ENCODE measurements at places on chromosomes 2 and 18.
A peak's percentile ranks its signal among the peaks of the same experiment; 100 is the strongest.

DNA sequence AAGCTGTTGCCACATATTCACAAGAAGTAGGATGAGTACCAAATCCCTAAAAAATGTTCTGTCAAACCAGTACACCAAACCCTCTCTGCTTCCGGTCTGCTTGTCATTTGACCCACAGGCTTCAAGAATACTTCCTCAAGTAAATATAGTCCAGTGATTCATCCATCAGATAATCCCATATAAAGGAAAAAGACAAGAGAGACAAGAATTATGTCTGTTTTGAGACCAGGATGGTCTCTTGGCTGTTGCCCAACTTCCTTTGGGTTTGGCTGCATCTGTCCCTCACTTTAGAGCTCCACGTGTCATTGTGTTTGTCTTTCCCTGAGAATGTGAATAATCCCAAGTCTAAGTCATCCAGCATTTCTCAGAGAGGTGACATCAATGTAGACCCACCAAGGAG lies 91.5 kb upstream of the NRP2 start:
- no peak for DNase-seq

DNA sequence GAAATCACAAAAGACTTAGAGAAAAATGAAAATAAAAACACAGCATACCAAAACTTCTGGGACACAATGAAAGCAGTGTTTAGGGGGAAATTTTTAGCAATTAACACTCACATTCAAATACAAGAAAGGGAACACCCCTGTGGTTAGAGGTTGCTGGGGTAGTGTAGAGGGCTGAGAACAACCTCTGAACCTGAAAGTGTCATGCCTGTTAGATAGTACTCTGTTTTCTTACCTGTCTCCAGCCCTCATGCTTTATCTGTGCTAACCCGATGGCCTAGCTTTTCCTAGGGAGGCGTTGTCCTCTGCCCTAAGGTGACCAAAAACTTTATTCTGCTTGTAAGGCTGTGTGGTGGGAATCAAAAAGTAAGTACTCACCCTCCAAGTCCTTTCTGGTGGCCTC lies 122.6 kb upstream of the OTX1 start:
- no peak for DNase-seq

DNA sequence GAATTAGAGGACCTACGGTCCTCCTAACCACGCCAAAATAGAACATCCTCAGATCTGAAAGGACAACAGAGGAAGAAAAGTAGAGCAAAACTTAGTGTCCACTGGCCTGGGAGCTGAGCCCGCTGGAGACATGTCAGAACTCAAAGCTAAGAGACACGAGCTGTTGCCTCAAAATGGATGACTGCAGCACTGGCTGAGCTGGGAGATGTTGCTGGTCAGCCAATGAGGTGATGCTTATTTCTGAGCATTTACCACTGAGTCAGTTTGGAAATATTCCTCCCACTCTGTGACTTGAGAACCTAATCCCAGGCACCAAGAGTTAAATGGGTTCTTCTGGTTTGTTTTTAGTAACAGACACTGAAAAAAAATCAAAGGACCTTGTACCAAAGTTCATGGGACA lies 32.6 kb downstream of the FBXO15 start:
- no peak for DNase-seq

GRCh38 chr18:76394780-76395476 lies 100.1 kb downstream of the ZNF516 start:
- no peak for DNase-seq

DNA sequence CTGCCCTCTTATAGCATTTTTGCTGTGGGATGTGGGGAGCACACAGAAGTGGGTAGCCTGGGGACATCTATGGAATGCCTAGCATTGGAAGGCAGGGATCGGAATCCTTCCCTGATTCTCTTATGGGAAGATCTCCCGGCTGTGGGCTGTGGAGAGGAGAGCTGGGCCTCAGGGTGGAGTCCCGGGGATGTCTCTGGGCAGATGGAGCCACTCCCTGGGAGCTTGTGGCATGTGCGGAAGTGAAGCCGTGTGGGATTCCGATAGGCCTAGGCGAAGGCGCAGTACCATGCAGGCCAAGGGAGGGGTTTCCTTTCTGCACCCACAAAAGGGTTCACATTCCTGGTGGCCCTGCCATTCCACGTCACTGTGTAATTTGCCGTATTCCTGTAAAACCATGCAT lies 87.9 kb downstream of the GLI2 start:
- DNase-seq: no peak

GRCh38 chr2:33848486-33848885 lies 249.4 kb upstream of the FAM98A start:
- DNase-seq: no peak

DNA sequence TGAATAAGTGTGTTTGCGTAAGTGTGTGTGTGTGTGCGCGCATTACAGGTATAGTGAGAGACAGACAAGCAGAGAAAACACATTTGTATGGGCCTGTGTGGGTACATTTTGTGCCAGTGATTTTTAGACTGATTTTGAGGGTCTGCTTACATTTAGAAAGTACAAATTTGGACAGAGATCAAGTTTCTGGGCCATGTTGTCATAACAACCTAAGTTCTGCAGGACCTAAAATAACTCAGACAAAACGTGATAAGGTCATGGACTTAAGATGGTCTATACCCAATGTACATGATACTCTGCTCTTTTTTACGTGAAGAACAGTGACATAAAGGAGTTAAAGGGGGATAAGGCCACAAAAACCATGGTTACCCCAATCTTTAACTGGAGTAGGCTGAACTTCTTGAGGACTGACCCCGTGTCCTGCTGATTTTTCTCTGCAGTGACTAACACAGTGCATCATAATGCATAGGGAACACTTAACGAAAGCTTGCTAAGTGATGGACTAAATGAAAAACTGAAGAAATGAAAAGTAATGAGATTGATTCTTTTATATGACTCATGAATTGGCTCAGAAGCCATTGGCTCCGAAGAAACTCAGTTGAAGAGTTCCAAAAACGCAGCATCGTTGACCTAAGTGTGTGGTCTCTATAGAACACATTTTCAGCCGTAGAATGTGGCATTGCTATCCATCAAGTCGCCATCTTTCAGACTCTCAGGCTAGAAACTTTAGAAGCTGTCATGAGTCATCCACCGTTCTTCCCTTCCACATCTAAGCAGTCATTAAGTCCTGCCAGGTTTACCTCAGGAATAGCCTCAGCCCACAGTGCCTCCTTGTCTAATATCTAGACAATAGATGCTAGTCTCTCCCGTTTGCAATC lies 61.6 kb upstream of the NCOA1 start:
- no peak for DNase-seq

DNA sequence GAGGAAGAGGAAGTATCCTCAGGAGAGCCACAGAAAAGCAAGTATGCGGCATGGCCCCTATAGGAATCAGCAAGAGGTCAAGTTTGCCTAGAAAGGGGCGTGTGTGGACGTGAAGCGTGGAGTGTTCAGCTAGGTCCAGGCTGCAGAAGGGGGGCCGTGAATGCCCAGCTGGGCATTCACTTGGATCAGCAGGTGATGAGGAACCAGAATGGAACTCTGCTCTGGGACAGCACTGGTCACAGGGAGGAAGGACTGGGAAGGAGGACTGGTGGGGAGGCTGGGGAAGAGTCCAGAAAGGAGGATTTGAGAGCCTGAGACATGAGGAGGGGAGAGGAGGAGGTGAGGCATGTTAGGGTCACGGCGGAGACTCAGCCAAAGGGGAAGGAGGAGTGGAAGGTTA lies 19.8 kb downstream of the STAT1 start:
- no peak for DNase-seq

DNA sequence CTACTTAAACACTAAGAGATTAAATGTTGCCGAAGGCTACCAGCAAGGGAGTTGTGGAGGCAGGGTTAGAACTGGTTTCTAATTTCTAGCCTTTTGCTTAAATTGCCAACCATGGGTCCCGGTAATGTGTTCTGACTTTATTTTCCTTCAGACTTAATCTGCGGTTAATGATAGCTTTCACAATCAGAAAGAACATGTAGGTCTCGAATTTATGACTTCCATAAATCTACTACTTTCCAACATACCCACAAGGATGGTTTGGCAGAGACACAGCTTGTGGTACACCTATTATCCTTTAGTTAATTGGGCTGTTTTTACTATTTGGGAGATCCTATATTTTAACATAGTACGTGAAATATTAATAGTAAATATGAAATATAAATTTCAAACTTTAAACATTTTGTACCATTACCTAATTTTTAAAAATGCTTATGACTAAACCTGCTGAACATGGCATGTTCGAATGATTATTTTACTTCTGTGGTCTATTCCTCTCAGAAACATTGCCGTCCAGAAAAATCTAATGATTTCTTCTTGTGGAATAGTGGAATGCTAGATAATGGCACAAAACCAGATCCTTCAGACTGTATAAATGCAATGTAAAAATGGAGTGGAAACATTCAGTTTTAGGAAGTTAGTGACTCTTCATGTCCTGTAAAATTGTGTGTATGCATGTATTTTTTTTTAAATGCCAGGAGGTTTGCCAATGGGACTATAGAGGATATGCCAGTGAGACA lies 41.3 kb downstream of the PARD3B start:
- no peak for DNase-seq

GRCh38 chr2:120390381-120391055 lies 44.6 kb downstream of the INHBB start:
- no peak for DNase-seq

DNA sequence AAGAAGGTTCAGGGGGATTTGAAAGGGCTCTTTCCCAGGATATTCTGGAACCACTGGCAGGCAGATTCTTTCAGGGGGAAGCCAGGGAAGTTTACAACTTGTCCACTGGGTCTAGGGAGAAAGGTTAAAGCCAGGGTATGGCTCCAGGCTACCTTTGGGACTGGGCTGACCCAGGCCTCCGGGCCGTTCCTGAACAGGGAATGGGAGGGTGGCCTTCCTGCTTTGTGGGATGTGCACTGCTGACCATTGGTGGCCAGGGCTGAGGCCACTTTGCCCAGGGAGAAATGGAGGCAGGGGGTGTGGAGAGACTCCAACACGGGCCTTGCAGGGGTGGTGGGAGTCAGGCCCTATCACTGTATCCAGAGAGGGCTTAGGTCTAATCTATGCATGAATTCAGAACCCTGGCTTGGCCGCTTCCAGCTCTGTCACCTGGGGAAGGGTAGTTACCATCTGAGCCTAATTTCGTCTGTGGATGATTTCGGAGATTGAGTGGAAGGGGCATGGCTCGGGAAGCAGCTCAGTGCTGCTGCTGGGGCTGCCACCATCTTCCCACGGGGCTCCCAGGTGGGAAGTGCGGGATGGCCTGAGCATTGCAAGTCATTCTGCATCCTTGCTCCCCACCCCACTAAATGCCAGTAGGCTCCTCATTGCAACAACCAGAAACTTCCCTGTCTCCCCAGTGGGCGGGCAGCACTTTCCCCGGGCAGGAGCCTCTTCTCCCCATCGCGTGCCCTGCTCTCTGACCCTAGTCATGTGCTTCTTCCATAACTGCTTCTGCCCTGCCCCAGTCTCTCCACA lies 57.1 kb upstream of the OTOF start:
- DNase-seq: no peak

GRCh38 chr2:83565181-83565580 lies 893.9 kb downstream of the SUCLG1 start:
- no peak for DNase-seq

DNA sequence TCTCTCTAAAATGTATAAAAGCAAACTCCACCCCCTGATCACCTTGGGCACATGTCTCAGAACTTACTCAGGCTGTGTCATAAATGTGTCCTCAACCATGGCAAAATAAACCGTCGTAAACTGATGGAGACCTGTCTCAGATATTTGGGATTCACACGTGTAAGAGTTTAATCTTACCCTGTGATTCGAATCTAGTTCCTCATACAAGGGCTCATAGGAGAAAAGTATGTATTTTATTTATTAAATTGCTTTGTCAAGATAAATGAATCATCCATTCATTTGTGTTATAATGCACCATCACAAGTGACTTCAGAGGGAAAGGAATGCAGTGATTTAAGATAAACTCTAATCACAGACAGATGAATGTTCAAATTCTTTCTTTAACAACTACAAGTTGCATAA lies 712.5 kb upstream of the LRATD1 start:
- DNase-seq: no peak

DNA sequence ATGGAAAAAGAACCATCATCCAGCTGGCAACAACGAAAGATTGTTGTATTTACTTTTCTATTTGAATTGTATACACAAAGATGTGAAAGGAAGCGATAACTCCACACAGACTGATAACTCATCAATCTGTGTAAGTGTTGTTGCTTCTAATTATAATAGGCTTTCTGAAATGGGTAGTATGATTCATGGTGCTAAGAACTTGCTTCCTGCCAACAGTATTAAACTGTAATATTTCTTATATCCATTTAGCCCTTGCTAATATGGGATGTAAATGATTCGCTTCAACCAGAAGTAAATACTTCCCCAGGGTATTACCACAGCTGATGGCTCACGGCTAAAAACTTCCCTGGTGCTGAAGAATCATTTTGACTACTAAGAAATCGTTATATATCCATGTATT lies 70.2 kb downstream of the TMEM163 start:
- DNase-seq: no peak

DNA sequence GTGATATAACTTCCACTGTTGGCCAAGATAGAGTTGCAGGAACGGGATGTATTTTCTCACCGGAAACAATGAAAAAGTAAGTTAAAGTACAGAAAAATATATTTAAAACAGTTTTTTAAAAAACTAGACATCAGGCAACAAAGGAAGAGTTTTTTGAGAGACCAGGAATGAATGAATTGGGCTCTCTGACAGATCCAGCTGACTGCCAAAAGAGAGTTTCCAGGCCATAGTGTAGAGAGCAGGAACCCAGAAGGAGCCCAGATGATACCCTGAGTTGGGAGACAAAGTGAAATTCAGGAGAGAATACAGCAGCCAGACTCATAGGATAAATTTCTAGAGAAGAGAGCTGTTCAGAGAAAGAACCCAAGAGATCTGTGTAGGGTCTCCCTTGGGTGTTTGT lies 362.6 kb upstream of the SMIM21 start:
- no peak for DNase-seq

DNA sequence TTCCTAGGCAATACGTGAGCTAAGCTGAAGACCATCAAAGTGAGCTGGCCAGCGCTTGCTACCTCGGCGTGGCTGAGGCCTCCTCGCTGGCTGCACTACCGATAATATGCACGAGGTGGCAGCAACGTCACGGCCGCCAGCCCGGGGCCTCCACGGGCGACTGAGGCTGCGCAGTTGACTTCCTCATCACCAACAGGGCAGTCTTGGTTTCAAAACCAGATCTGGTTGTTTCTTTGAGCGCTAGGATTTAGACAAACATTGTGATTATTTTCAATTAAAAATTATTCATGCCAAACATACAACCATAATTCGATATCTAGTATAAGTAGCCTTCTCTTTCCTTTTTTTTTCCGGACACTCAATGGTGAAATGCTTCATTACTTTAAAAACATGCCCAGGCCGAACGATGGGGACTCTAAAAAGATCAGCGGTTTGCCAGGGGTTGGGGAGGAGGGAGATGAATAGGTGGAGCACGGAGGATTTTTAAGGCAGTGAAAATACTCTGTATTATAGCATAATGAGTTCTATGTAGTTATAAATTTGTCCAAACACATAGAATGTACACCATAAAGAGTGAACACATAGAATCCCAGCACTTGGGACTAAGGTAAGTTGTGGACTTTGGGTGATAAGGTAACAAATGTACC lies 52.0 kb downstream of the CYBRD1 start:
- peak; percentile 74 for DNase-seq

DNA sequence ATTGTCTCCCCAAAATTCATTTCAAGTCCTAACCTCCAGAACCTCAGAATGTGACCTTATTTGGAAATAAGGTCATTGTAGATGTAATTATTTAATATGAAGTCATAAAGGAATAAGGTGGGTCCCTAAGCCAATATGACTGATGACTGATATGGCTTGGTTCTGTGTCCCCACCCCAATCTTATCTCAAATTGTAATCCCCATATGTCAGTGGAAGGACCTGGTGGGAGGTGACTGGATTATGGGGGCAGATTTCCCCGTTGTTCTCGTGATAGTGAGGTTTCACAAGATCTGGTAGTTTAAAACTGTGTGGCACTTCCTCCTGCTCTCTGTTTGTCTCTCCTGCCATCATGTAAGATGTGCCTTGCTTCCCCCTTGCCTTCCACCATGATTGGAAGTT lies 43.0 kb upstream of the BCL11A start:
- DNase-seq: no peak
